MCF 10A (cell line): ENCODE measurements at places on chromosomes 7 and 10. TPM values are rescaled to one million over a fixed set of nuclear protein-coding genes. Genes with fewer than 3 reads are reported as not detected.

Gene C10orf62
- total RNA-seq: 0.26 TPM in 1 of 2 replicates, not detected in the other

Gene CLDN15
- total RNA-seq: 8.5 and 17.1 TPM in 2 replicates

Gene CLRN3
- total RNA-seq: not detected in 2 replicates

Gene RTKN2
- 1.6 and 2.6 TPM in 2 replicates for total RNA-seq

Gene MTURN
- 7.5 and 10.5 TPM in 2 replicates for total RNA-seq

Gene LOXL4
- total RNA-seq: not detected in 2 replicates

Gene VWC2
- not detected in 2 replicates for total RNA-seq

DNA sequence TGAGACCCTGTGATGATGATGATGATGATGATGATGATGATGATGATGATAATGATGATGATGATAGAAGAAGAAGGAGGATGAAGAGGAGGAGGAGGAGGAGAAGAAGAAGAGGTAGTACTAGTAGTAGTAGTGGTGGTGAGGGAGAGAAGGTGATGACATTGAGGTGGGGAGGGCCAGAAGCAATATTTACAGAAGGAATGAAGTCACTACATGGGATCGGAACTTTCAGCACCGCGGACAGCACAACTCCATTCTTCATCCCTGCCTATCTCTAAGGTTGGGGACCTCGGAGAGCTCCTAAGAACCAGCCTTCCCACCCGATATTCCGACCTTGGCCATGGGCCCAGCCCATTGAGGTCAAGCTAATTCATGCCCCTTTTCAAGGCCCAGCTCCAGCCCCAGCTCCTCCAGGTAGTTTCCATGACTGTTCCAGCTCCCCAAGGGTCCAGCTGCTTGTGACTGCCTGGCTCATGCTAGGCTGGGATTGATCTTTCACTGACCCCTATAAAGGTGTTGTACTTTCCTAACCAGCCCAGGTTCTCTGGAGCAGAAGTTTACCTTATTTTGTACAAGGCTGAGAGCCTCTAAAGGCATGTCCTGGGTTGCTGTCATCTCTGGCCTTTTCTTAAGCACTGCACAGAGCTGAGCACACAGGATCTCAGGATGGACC is 10.3 kb downstream of the CRHR2 start:
- DNase-seq: peak; percentile 81

DNA sequence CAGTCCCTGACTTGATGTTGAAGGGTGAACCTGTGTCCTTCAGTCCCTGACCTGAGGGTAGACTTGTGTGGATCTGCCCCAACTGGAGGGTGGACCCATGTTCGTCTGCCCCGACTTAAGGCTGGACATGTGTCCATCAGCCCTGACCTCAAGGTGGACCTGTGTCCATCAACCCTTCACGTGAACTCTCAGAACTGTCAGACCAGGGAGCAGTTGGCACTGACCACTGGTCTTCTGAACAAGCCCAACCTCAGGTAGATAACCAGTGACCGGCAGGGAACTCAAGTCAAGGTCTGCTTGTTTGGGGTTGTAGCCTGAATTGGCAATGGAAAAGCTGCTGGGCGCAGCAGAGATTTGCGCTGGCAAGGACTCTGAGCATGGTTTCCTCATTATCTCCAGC is 96.5 kb downstream of the ADCY1 start:
- no peak for DNase-seq

GRCh38 chr10:72334196-72334824 is 20.4 kb downstream of the DNAJB12 start:
- peak; percentile 48 for DNase-seq

DNA sequence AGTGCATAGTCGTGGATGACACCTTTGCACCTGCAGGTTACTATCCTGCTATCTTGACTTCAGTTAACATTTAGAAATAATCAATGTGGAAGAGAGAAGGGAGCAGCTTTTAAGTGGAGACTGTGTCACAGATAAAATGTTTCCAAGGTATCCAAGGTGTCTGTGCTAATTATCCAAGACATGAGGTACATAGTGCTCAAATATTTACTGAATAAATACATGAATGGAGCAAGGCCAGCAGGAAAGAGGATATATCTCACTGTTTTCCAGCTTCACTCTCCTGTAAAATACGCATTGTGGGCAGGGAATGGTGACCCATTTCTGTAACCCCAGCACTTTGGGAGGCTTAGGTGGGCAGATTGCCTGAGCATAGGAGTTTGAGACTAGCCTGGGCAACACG is 552.4 kb downstream of the PHTF2 start:
- no peak for DNase-seq

GRCh38 chr10:12299222-12299965 is 50.0 kb upstream of the CAMK1D start:
- DNase-seq: no peak

DNA sequence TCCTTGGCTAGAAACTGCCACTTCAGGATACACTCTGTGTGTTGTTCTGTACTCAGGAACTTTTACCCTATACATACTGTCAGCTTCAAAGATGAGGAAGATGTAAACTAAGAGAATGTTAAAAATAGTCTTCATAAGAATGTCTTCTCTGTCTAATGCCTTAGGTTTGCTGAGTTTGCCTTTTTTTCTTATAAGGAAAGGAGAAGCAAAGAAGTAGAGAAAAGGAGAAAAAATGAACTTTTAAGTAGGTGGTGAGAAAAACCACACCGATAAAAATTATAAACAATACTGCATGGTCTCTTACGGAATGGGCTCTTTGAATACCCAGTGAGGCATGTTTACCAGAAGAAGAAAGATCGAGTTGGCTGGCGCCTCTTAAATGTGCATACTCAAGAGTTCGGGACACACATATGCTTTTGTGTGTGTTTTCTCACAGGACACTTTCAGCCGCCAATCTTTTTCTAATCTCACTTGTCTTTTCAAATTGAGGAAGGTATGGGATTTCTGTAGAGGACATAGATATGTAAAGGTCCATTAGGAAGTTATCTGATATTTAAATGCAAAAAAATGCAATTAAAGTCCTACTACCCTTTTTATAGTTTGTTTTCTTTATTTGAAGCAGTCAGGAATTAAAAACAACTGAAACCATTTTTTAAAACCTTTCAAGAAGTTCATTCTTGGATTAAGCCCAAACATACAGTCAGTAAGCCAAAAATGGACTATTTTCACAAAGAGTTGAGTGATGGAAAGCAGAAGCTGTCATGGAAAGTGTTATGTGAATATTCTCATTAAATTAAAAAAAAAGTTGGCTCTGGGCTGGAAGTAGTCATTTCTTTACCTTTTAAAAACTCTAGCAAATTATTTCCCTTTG is 100.6 kb upstream of the MDFIC start:
- no peak for DNase-seq

DNA sequence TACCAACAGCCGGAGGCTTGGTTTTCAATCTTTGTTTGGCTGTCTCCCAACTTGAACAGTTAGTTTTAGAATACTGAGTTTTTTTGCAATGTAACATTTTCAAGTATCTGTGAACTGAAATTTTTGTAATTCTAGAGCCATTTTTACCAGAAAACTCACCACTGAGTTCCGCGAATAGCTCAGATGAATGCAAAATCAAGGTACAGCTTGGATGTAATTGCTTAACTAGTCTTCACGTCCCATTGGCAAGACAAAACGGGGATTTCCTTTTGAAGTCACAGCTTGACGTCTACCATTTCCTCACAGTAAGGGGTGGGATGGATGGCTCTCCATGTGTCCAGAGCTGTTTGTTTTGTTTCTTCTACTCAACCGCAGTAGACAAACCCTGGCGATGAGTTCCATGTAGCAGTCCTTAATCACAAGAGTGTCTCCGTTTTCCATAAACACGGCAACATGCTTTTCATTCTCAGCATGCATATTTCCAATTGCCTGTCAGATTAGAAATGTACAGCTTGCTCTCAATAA is 55.8 kb upstream of the FGFR2 start:
- DNase-seq: no peak

GRCh38 chr7:71130031-71130679 is 1.8 kb upstream of the GALNT17 start:
- DNase-seq: no peak

- no peak for DNase-seq
These were observed 325.6 kb downstream of the THSD7A start for GRCh38 chr7:11506417-11506816.

GRCh38 chr7:92489634-92490033 is 11.9 kb upstream of the ERVW-1 start:
- DNase-seq: no peak
